Activated naive CD4-positive, alpha-beta T cell treated with anti-CD3 and anti-CD28 coated beads, Interleukin-2, amount 10 ng/mL, durations not matched to agents 7 days and 5 days (primary cell): ENCODE measurements at places on chromosomes 5 and 9.

DNA sequence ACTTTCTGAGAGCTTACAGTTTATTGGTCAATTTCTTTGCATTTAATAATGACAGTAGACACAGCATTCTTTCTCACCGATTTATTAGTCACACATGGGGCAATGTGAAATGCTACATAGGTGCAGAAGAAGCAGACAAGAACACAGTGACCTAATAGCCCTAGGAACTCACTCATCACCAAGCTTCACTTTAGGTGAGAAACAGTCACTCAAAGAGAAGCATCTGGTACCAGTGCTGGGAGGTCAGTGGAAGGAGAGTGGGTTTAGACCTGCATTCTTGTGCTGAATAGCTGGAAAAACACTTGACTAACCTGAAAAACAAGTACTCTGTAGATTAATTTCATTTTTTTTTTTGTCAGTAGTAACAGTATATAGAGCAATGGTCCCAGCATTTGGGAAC is 179.6 kb downstream of the GRIA1 start:
- no peak for DNase-seq

- DNase-seq = no peak
These were observed 19.8 kb upstream of the CARTPT start for GRCh38 chr5:71699233-71699632.

DNA sequence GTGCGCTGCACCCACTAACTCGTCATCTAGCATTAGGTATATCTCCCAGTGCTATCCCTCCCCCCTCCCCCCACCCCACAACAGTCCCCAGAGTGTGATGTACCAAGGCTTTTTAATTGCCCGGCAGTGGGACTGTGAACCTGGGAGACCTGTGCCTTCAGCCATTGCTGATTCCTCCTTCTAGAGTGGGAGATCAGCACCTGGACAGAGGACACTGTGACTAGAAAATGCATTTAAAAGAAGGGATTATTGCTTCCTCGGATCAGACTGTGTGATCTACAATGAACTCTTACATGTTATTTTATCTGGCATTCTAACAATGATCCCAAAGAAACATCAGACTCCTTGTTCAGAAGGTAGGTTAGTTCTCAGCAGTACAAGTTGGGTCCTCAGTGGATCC is 25.9 kb downstream of the CTSL start:
- DNase-seq = no peak

GRCh38 chr5:71684309-71684708 is 34.8 kb upstream of the CARTPT start:
- no peak for DNase-seq

GRCh38 chr5:154196955-154197652 is 6.6 kb downstream of the GALNT10 start:
- no peak for DNase-seq

DNA sequence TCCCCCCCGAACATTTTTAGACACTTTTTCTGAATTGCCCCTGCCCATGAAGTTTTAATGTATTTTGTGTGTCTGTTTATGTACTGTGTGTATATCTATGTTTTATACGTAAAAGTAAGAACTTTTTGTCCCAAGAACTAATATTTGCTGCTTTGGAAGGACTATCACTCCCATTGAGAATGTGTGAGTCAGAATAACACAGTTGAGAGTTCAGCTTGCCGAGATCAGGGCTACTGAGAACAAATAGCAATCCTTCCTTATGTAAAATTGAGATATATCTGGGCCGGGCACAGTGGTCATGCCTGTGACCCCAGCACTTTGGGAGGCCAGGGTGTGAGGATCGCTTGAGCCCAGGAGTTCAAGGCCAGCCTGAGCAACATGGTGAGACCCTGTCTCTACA is 11.3 kb downstream of the GTF3C4 start:
- DNase-seq = no peak

DNA sequence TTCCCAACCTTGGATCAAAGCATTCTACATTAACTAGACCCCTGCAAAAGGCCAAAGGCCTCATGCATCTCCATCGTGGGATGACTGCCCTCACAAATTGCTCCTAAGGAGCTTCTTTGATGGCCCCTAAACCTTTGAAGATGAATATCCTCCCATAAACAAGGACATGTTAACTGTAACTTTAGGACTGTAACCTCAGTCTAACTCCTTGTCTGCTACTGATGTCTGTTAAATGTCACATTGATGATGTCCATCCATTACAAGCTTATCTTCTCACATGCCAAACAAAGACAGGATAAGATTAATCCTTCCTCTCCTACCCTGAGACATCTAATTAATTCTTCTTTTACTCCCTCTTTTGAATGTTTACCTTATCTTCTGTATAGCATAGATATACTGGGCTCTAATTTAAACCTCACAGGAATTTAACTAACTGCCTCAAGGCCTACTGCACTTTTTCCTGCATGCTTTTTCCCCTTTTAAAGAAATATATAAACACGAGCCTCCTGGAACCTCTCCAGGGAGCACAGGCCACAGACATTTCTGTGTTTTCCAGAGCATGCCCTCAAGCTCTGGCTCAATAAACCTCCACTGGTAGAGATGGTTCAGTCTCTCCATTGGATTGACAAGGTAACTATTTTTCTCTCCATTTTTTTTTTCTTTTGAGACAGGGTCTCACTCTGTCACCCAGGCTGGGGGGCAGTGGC is 90.6 kb upstream of the SLC25A48 start:
- no peak for DNase-seq

DNA sequence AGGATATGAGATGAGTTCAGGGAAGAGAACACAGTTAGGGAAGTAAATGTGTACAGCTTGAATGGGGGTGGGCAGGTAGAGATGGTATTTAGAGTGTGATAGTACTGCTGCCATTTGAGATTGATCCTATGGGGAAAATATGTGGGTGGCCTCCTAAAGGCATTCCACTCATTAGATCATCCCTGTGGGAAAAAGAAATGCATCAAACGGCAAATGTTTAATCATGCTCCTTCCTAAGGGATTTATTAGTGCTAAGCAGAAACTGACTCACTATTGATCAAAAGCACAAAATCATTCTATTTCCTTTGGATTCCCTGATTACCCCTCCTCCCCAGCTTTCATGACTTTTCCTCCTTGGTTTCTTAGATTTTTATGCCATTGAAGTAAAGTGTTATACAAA is 36.4 kb upstream of the SMC5 start:
- no peak for DNase-seq

DNA sequence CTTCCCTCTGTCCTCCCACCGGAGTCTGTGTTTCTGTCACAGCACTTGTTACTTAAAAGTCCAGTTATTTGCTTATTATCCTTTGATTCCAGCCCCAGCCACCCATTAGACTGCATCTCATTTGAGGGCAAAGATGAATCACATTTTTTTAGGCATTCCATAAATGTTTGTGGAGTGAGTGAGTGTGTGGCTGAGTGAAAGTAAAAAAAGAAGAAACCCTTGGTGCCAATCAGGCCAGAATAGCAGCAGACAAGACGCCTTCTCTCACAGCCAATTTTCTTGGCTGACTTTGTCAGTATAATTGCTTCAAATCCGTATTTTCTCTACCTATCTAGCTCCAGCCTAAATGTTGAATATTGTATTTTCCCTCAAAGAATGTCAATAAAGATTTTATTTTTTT is 613.0 kb upstream of the WWC1 start:
- DNase-seq = no peak

GRCh38 chr5:17317473-17317872 is 100.0 kb downstream of the BASP1 start:
- no peak for DNase-seq

GRCh38 chr9:110129425-110129824 is 78.5 kb downstream of the C9orf152 start:
- DNase-seq = no peak

DNA sequence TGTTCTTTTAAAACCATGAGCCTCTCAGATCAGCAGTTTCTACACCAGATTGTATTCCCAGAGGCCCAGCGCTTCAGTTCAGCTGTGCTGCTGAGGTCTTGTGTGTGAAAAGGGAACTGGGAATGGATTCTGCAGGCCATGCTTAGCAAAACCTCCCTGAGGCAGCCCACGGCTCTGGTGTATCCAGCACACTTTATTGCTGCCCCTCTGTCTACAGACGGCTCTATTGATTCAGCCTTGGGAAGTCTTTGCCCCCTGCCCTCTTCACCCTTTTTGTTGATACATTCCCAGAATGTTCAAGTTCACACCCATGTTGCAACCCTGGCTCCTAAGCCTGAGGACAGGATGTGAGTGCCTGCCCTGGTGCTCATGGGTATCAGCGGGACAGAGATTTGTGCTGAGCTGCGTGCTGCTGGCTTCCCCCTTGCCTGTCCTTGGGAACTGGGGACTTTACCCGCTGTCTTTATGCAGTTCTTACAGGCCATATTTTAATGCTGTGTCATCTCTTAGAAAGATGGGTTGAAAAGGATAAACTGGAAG is 37.3 kb downstream of the ARHGAP26 start:
- DNase-seq = no peak

DNA sequence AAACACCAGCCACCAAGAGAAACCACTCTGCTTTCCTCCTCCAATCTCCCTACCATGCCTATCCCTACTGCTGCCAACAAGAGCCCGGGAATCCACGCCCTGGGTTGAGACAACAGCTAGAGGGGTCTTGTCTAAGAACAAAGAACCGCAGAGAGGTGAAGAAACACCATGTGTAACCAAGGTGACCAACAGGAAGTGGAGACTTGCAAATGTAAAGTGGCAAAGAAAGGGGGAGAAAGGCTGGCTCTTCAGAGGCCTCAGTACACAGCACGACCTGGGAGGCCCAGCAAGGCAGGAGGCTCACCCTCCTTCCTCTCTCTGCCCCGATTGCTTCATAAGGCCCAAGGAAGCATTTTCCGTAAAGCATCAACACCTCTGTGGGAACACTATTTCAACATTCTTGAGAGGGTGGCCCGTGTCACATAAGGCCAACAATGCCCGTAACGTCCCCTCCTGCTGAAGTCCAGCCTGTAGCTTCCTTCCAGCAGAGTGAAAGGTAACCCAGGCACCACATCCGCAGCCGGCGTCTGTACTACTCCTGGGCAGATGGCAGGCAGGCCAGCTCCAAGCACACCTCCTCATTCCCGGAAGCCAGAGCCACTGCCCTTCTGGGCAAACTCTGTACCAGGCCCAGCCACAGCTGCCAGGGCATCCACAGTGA is 18.3 kb downstream of the CCNJL start:
- DNase-seq = no peak

DNA sequence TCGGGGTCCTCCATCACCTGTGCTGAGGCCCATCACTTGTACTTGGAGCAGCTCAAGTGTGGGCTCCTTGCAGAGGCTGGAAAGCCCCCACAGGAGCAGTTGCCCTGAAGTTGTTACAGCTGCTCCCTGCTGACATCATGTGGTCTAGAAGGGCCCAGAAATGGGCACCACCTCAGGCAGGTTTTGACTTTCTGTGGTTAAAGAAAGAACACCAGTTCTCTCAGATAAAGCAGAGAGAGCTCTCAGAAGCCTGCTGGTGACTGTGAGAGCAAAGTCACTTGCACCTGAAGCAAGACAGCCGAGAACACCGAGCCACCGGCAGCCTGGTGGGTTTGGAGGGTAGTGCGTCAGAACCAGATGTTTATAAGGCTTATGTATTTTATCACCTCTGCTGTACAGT is 70.4 kb downstream of the MVB12B start:
- peak; percentile 87 for DNase-seq

DNA sequence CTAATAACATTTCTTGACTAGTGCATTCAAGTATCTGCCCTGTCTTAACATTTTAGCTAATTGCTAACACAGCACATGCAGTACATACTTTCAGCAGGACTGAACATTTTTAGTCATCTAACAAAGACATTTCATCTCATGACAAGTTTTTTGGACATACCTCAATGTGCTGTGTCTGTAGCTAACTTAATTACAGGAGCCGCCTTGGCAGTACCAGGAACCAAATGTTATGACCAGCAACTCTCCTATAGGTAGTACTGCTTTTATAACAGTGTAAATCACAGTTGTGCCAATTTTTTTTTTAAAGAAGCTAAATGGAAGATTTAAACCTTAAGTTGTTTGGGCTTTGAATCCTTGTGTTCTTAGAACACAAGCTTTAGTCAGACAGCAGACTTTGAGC is 99.4 kb upstream of the SAP30L start:
- DNase-seq = no peak

DNA sequence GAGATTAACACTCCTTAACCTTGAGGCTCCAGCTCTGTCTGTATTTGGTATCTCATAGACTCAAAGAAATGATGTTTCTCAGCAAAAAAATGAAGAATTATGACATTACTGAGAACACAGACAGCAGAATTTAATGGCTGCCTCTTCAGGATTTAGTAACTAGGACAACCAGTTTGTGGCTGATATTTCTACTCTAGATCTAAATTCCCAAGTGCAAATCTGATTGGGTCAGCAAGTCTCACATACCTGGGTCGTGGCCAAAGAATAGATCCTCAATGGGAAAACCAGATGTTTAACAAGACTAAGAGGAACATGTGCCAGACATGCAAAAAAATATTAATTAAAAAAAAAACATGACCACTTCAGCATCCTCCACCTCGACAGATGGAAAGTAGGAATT is 608.9 kb downstream of the DTWD2 start:
- DNase-seq = no peak

GRCh38 chr9:130660326-130660682 is 4.1 kb upstream of the PRDM12 start:
- peak; percentile 17 for DNase-seq

DNA sequence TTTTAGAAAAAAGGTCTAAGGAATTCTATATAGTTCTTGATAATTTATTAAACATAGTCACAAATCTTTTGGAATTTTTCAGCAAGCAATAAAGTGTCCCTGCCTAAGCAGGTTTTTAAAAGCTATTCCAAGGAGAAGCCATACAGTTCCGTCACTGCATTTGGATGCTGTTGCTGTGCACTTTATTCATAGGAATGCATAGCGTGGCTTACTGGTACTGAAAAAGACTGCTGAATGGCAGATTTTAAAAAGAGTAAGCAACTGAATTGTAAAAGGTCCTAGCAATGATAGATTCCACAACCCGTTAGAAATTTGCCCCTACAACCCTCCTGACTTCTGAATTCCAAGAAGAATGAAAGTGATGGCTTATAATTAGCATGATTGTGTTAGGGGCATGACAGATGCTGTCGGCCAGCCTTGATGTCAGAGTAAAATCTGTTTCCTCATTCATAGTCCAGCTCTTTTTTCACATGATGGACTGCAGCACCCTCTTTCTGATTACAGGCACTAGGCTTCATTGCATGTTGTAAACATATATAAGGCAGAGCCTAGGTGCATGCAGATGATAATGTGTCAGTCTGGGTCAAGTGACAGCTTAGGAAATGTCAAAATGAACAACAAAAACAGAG is 227.0 kb downstream of the PDE4D start:
- DNase-seq = no peak

GRCh38 chr9:129264388-129264787 is 86.3 kb upstream of the IER5L start:
- DNase-seq = no peak

DNA sequence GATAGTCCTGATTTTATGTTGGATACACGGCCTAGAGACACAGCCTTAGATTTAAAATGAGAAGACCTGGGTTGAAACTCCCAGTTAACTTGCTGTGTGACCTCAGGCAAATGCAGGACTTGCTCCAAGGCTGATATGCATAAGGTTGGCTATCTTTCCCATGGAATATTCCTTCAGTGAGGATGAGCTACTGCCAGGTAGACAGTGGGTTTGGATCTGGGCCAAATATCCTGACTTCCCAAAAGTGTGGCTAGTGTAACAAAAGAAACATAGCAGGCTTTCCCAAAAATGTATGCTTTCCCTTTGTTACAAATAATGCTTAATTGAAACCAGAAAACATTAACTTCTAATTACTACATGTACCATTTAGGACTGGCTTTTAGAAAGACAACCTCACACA is 697 bp upstream of the XPA start:
- no peak for DNase-seq
